Activated naive CD4-positive, alpha-beta T cell treated with Interleukin-2 at 50 U/mL for 16 hours (primary cell): ENCODE measurements at places on chromosomes 3 and 15.

DNA sequence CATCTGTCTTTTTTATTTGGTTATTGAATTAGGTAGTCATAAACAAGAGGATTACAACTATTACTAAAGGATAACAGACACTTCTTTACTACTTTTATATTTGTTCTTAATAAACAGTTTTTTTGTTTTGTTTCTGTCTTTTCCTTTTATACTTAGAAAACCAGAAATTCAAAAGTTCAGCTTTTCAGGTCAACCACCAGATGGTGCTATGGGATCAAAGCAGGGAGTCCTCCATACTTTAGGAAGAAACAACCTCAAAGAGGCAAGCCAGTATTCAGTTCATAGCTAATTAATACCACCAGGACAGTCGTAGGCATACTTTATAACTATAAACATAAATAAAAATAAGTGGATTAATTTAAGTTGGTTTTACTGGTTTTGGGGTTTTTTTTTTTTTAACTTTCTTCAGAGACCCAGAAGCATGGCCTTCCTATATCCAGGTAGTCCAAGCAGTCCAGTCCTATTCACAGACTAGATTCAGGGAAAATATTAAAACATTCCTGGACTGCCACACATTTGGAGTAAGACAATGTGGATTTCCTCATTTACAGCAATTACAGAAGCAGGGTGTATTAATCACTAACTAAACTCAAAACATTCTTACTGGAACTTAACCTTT is 16.0 kb upstream of the EID1 start:
- peak; percentile 11 for DNase-seq

GRCh38 chr3:53044711-53045517 is 959 bp downstream of the SFMBT1 start:
- peak; percentile 62 for DNase-seq

- DNase-seq, result no peak
Observed at GRCh38 chr15:70353606-70354345, 256.1 kb upstream of the TLE3 start.

- no peak for DNase-seq
Observed at GRCh38 chr15:99057020-99057419, 47.9 kb upstream of the SYNM start.

- DNase-seq, result no peak
Observed at GRCh38 chr15:31335989-31336592, 9.5 kb downstream of the KLF13 start.

- no peak for DNase-seq
Observed at GRCh38 chr3:124056846-124057245, 64.9 kb upstream of the ROPN1 start.

DNA sequence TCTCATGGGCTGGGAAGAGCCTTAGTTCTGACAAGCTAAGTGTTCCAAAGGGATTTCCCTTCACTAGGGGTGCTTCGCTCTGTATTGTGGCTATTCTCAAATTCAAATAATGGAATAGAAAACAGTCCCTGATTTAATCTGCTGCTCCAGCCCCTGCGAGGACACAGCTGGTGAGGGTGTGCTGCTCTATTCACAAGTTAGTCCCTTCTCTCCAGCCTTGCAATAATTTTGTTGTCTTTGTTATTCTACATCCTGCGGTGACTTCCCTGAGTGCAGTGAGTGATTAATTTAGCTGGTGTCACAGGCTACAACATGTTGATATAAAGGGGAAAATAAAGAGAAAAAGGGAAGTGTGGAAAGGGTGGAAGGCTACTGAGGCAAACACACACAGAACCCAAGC is 180.5 kb upstream of the VEPH1 start:
- DNase-seq, result no peak

DNA sequence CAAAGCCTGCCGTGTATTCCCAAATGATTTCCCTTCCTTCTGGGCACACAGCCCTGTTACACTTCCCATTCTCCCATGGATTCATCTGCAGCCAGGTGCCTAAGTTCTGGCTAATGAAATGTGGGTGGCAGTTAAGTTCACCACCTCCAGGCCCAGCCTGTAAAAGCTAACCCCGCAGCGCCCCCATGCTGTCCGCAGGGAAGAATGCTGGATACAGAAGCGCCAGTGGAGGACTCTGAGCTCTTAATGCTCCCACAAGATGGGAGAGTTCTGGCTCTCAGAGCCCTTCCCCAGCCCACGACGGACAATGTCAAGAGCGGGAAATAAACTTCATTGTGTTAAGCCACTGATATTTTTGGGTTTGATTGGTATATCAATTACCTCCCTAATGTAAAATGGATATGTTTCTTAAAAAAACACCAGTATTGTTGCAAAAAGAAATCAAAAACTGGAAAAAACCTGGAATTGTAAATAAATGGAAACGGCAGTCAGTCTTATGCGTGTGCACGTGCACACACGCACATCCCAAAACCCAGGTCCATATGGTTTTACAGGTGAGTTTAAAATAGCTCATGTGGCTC is 37.7 kb upstream of the FGD5 start:
- no peak for DNase-seq

- DNase-seq, result no peak
Observed at GRCh38 chr15:67190813-67191212, 63.6 kb downstream of the AAGAB start.

DNA sequence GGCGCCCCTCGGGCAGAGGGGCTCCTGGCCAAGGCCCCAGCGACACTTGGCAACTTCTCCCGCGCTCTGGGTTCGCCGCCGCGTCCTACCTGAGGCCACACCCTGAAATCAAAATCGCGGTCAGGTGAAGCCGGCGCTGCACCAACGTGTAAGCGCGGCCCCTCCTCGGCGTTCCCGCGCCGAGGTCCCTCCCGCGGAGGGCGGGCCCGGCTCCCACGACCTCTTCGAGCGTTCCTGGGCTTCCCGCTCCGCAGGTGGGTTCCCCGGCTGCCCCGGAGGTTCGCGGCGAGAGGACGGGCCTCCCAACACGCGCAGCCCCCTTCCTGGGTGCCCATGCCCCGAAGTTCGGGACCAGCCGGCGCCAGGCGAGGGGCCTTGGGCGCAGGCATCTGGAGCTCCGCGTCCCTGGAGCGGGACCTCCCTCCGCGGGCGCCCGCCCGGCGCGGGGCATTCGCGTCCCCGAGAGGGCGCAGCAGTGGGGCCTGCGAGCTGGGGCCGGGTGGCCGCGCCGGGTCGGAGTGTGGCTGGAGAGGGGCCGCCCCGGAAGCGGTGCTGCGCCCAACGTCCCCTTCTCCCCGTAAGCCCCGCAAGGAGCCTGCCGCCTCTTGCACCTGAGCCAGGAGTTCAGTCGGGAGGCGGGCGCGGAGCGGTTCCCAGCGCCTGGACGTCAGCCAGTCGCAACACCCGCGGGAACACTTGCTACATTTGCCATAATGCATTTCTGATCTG is 13.7 kb downstream of the PAK6 start:
- peak; percentile 8 for DNase-seq

GRCh38 chr15:42090781-42091180 is 3.6 kb downstream of the PLA2G4D start:
- no peak for DNase-seq

GRCh38 chr3:150577855-150578254 is 25.3 kb upstream of the SELENOT start:
- no peak for DNase-seq

GRCh38 chr3:50575372-50575771 is 6.0 kb downstream of the HEMK1 start:
- DNase-seq, result no peak

GRCh38 chr15:99989095-99989494 is 255.9 kb upstream of the LYSMD4 start:
- DNase-seq, result no peak

GRCh38 chr15:68783226-68784058 is 37.3 kb downstream of the ANP32A start:
- peak; percentile 65 for DNase-seq

DNA sequence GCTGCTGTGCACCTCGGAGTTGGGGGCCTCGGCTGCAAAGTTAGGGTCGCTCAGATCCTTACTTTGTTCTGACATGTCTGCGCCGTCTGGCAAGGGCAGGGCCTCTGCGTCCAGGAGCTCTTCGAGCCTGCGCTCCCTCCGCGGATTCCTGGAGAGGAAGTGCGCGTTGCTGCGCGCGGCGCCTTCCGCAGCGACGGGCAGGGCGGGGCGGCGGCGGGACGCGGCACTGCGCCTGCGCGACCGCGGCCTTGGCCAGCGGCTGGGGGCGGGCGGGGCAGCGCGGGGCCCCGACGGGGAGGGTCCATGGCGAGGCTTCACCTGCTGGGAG is at the start of gene NDN:
Gene NDN, minus strand, starts transcription at position 163 of the 328 bp plus-strand sequence. Its CDS starts 88 bp downstream, at position 75.
- no peak for DNase-seq

GRCh38 chr3:190032923-190033322 is 87.8 kb downstream of the P3H2 start:
- no peak for DNase-seq

- DNase-seq, result no peak
Observed at GRCh38 chr15:69469467-69470201, 17.0 kb downstream of the RPLP1 start.

DNA sequence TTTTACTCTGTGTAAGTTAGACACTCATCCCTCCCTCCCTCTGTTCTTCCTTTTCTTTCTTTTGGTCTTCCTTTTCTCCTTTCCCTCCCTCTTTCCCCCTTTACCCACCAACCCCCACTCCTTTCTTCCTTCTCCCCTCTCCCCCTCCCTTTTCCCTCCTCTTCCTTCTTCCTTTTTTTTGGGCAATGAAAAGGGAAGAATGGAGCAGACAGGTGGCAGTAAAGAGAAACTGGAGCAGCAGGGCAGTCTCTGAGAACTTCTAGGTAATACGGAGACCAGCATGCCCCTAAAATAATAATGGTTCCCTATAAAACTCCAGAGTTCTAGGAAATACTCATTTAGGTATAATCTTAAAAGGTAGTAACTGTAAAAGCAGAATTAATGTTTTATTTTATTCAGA is 11.4 kb upstream of the GPR171 start:
- DNase-seq, result no peak

DNA sequence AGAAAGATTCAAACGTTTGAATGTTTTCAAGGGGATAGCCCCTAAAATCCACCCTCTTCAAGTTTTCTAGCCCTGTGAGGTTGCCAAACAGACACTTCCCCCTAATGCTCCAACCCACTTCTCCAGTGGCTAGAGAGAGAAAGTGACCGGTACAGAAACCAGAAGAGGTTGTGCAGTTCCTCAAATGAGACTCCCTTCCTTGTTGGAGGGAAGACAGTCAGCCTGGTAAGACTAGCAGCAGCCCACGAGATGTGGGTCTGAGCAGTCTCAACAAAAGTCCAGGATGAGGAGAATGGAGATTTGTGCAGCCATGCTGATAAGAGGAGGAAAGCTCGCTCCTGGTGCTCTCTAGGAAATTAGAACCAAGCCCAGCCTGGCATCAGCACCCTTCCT is 222.8 kb upstream of the TPRG1 start:
- no peak for DNase-seq

DNA sequence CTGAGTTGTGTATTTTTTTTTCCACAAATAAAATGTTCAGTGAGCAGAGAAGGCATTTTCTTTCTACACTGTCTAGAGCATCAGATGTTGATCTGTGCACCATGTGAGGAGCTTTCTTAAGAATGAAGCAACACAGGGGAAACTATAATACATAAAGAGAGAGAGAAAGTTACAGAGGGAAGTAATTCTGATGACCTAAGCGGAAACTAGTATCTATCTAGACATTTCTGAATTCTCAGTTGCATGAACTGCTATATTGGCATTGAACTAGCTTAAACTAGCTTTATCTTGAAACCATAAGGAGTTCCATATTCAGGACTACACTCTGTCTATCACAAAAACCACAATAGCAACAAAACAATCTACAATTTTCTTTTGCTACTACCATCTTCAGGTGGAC is 822.4 kb downstream of the VGLL3 start:
- no peak for DNase-seq

DNA sequence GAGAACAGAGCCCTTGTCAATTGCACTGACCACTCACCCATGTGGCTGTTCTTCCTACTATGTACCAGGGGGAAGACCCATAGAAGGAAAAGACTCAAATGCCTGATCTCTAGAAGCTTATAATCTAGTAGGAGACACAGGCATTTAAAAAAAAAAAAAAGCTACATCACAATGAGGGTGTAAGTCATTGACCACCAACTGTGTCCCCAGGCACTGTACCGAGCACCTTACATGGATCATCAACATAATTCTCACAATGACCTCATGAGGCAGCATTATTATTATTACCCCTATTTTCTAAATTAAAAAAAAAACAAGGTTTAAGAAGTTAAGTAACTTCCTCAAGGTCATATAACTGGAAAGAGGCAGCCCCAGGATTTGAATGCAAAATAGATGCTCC is 247.4 kb downstream of the SHOX2 start:
- DNase-seq, result no peak

DNA sequence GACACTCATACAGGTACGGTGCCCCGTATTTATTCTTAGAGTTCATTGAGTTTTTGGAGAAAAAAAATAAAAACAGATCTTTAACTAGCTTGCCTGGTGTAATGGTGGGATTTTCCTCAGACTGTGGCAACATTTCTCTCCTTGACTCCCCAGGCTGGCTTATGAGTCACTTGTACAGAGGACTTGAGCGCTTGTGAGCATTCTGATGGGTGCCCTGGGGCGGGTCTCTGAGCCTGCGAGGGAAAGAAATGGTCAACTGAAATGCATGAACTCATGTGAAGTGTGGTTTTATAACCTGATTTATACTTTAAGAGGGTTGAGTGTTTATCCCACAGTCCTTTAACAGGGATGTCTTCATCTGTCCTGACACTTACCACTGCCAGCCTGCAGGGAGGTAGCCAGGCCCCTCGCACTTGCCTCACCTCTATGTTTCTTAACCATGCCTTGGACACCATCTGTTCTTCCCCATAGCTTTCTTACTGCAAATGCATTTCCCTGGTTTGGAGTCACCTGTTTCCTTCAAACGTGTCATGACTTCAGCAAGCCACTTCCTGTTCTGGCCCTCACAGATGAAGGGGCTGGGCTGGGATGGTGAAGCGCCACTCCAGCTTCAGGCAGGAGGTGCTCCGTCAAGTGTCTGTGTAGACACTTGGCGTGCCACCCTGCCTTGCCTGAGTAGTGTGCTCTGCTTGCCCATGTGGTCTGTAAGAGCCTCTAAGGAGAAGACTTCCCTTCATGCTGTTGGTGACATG is 118.7 kb downstream of the PDE8A start:
- DNase-seq, result no peak

DNA sequence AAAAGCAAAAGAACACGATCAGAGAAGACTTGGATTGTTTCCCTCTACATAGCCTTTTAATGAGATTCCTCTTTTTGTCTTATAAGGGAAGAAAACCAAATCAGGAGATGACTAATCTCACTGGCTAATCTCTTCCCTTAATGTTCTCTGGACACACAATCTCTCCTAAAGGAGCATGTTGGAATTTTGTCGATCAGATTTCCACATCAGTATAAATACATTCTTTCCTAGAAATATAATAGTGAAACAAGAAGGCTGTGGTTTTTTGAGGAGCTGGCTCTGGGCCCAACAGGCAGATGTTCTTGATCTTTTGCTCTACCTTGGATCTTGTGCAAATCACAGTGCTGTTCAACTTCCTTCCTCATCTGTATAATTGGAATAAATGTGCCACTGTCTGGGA is 94.0 kb downstream of the GTPBP8 start:
- no peak for DNase-seq

DNA sequence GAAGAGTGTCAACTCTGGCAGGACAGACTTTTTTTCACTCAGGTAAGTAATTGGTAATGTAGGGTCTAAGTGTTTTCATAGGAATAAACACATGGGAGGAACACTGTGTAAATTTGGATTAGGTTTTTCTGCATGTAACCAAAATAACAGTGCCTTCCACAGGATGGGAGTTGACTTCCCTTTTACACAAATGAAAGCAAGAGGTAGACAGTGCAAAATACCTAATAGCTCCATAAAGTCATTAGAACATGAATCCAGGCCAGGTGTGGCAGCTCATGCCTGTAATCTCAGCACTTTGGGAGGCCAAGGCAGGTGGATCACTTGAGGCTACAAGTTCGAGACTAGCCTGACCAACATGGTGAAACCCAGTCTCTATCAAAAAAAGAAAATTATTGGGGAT is 25.5 kb upstream of the MYO1E start:
- no peak for DNase-seq

GRCh38 chr3:155164306-155164705 is 84.2 kb downstream of the MME start:
- DNase-seq, result no peak
